ENCODE measurements at places on chromosomes 3 and 15.

DNA sequence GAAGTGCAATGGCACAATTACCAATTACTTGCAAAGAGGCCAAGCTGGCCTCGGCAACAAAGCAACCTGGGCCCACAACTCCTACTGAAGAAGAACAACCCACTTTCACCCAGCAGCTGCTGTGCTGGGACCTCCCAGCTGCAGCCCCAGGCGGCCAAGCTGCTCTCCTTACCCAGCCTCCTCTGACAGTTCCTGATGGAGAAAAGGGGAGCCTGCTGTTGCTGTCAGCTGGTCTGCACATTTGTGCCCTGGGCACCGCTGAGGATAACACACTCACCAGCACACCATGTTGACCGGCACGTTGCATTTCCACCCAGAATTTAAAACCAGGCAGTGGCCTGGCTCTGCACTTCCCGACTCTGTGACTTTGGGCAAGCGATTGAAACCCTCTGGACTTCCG lies 33.6 kb downstream of the SSUH2 start:
- no peak for DNase-seq

GRCh38 chr3:169602482-169602881 lies 61.0 kb downstream of the MECOM start:
- no peak for DNase-seq

DNA sequence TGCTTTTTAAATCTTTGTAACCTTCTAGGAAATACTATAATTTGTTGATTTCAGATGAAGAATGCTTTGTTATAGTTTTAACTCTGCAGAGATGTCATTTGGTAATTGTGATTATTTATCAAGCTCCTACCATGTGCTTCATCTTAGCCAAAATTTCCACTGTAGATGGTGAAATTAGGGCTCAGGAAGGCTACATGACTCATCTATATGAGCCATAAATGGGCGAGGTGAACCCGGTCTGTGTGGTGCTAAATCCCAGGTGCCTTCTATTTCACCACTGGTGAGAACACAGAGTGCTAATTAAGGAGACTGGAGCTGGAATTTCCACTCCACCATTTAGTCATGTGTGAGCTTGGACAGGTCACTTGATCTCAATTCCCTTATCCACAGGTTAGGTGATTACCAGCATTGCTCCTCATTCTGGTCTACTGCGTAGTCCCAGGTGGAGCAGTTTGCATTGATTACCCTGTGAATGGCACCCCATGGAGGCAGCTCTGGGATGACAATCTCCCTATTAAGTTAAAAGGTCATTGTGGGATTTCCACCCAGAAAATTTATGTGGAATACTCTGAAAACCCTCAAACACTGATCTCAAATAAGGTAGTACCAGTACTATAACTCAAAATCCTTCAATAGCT lies 2.8 kb upstream of the CCR3 start:
- DNase-seq, result no peak

DNA sequence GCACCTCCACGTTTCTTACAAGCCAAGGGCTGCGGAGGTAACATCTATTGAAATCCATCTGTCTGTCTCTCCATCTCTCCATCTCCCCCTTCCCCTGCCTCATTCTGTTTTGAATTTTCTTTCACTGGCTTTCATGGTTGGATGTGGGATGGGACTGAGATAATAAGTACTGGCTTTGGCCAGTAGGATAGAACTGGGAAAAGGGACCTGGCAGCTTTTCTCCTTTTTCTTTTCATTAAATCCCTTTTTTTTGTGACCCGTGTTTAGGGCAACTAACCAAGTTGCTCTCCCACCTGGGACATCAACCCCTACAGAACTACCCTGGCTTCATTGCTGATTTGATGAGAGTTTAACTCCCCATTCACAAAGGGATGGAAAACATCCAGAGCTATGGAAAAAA lies 66.8 kb upstream of the ADAMTSL3 start:
- DNase-seq, result no peak

- DNase-seq, result no peak
Observed at GRCh38 chr15:62569460-62570404, 404.6 kb upstream of the C2CD4B start.

GRCh38 chr3:54341811-54342210 lies 219.5 kb downstream of the CACNA2D3 start:
- no peak for DNase-seq

- no peak for DNase-seq
Observed at GRCh38 chr15:47741082-47741481, 23.8 kb downstream of the SEMA6D start.

- no peak for DNase-seq
Observed at GRCh38 chr3:77186728-77187127, 146.8 kb downstream of the ROBO2 start.

DNA sequence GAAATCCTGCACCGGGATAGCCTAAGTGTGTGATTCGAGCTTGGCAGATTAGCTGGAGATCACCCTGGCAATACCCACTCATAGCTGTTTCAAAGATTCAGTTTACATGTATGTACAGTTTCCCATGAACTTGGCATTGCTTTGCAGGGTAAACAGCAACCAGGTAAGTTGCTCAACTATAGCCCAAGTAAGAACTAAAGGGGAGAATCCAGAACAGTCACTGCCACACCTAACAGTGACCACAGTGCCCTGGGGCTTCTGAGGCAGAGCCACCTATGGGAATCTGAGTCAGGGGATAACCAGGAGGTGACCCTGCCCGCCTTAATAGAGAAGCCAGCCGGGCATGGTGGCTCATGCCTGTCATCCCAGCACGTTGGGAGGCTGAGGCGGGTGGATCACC lies 15.9 kb downstream of the CDAN1 start:
- no peak for DNase-seq

GRCh38 chr3:50359760-50360110 lies 414 bp upstream of the TMEM115 start:
- no peak for DNase-seq

DNA sequence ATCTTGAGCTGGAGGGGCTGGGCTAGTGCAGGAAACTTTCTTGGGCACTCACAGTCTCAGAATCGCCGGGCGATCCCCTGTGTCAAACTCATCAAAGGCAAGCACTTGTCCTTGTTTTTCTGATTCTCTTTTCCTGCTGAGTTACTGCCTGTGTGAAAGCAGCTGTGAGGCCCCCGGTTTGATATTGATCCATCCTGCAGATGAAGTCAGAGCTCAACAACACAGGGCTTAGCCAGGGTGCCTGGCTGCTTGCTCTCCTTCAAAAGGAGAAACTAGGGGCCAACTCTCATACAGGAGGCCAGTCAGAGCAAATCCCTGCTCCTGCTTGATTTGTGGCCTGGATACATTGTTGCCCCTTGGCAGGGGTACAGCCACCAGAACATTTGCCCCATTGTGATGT lies 22.9 kb downstream of the CLSTN2 start:
- DNase-seq, result no peak

All from stimulated activated CD8-positive, alpha-beta memory T cell treated with anti-CD3 and anti-CD28 coated beads, Interleukin-2, amount 100 ng/mL, for 1 hour (primary cell).